ENCODE measurements at places on chromosomes 16 and 17. TPM values are rescaled to one million over a fixed set of nuclear protein-coding genes. Genes with fewer than 3 reads are reported as not detected.

- DNase-seq, result no peak
- H3K4me3 ChIP-seq, result no peak overlapping the region
- H3K36me3 ChIP-seq, result no peaks in the 10 kb centered on the region
- H3K27ac ChIP-seq, result no peak overlapping the region
- H3K4me1 ChIP-seq, result no peaks in the 10 kb centered on the region
These were observed 16.7 kb downstream of the SLC6A2 start for GRCh38 chr16:55672471-55672870.

DNA sequence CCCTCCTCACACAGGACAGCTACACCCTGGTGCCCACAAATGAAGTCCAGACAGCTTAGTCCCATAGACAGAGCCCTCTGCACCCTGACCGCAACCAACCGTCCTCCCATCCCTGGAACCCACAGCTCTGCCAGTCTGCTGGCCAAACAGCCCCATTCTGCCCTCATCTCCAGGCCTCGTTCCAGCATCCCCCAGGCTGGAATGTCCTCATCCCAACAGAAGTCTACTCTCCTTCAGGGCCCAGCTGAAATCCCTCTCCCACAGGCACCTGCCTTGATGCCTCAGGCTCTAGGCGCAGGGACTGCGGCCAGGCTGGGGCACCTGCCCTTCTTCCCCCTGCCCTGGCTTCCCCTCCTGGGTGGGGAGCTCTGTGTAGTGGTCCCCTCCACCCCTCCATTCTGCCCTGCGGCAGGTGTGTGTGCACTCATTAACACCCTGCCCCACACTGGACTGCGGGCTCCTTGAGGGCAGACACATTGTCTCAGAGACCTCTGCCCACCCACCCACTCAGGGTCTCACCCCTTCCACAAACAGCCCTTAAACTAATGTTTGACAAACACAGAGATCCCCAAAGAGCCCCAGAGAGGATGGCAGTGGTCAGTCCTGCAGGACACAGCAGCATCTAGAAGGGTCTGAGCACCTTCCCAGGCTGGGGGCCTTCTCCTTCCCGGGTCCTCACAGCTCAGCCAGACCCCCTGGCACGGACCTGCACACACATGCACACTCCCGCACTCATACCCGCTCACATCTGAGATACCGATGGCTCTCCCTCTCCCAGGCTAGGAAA, 820 bp downstream of the GRIN2C start:
- no peak for DNase-seq
- H3K27me3 ChIP-seq, result peaks cover 94% of the 10 kb centered on the region
- peaks cover 6% of the 10 kb centered on the region for H3K4me1 ChIP-seq
- no peaks in the 10 kb centered on the region for H3K36me3 ChIP-seq

Gene PNPO
- 7.5 TPM for total RNA-seq

Gene C17orf78
- not detected for total RNA-seq

Measured in neural crest cell (in vitro differentiated cells).